T-helper 2 cell treated with Interferon-gamma antibody and Interleukin-4, amounts not matched to agents 100 ng/mL and 5 ng/mL, for 36 hours (primary cell): ENCODE measurements at places on chromosomes 2 and 18. TPM values are rescaled to one million over a fixed set of nuclear protein-coding genes. Genes with fewer than 3 reads are reported as not detected.

GBX2 gene
- not detected in 2 replicates for total RNA-seq

CNGA3 gene
- not detected in 2 replicates for total RNA-seq

IKZF2 gene
- 8.3 and 8.7 TPM in 2 replicates for total RNA-seq

PNPT1 gene
- 28.2 and 34.4 TPM in 2 replicates for total RNA-seq

XDH gene
- 0.30 and 0.50 TPM in 2 replicates for total RNA-seq

HOXD9 gene
- total RNA-seq, result not detected in 2 replicates

PARD6G gene
- total RNA-seq, result 0.05 and 0.07 TPM in 2 replicates

REV1 gene
- 37.1 and 38.0 TPM in 2 replicates for total RNA-seq

SYT4 gene
- not detected in 2 replicates for total RNA-seq

TTN gene
- total RNA-seq, result 12.4 and 13.9 TPM in 2 replicates

ANKRD23 gene
- 13.4 and 15.0 TPM in 2 replicates for total RNA-seq

RGPD4 gene
- total RNA-seq, result not detected in 2 replicates

FAM237A gene
- total RNA-seq, result not detected in 2 replicates

FSHR gene
- not detected in 2 replicates for total RNA-seq

EFR3B gene
- total RNA-seq, result 0.09 TPM in 2 replicates

FOSL2 gene
- 29.6 and 30.5 TPM in 2 replicates for total RNA-seq

VWA3B gene
- total RNA-seq, result not detected in 2 replicates

MIB1 gene
- 37.0 and 37.9 TPM in 2 replicates for total RNA-seq

MYO3B gene
- total RNA-seq, result 1.2 and 1.4 TPM in 2 replicates
